Hematopoietic multipotent progenitor cell treated with erythropoietin and hydrocortisone succinate and interleukin-3 and kit ligand, for 8 days (in vitro differentiated cells): ENCODE measurements at places on chromosomes 12 and 14.

- DNase-seq: no peak
These were observed 86.3 kb downstream of the RMST start for GRCh38 chr12:97548931-97549330.

DNA sequence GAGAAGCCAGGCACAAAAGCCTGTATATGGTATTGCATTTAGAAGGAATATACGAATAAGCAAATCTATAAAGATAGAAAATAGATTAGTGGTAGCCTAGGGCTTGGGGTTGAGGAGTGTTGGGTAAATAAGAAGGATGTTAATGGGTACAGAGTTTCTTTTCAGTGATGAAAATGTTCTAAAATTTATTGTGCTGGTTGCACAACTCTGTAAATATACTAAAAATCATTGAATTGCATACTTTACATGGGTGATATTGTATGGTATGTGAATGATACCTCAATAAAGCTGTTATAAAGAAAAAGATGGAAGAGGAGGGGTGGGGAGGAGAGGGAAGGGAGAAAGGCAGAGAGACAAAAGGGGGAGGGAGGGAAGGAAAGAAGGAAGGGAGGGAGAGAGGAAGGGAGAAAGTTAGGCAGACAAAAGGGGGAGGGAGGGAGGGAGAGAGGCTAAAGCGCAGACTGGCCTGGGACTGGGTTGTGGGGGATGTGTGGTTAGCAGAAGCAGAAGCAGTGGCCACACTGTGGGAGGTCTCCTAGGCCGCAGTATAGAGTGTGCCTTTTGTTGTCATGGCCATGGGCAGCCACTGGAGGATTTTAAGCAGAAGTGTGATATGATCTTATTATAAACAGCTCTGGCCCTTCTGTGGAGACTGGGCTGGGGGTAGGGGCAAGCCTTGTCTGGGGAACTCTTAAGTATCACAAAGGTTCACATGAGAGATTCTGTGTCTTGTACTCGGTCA lies 73.6 kb upstream of the ELK3 start:
- DNase-seq: peak; percentile 51

DNA sequence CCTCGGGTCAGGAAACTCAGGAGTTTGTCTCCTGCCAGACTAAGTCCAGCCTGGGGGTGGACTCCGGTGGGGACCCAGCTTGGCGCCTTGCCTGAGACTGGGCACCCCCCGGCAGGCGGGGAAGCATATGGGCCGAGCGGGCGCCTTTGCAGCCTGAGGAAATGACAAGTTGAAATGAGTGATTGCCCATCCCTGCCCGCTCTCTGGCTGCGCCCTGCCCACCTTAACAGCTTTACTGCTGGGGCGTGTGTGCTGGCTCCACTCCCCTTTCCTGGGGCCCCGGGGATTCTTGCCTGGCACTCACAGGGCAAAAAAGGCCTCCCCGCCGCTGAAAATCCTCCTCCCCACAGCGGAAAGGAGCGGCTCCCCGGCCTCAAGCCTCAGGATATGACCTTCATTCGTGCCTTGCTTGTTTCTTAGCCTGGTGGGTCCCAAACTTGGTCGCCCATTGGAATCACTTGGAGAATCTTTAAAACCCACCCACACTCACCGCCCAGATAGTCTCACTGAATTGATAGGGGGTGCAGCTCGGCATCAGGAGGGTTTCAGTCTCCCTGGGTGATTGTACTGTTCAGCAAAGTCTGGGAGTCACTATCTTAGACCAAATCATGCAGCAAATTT lies 1.5 kb downstream of the RFLNA start:
- no peak for DNase-seq

DNA sequence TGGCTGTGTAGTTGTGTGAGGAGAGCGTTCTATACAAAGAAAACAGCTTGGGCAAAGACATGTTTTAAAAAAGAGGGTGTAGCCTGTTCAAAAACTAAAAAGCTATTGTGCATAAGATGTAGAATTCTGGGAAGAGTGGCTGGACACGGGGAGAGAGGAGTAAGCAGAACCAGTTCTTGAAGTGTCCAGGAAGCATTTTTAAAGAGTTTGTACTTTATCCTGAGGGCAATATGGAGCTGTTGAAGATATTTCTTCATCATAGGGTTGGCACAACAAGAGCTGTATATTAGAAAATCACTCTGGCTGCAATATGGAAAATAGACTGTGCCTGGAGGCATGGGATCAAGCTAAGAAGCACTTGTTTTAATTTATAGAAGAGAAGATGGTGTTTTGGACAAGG lies 458.9 kb upstream of the LMO3 start:
- DNase-seq: no peak

- DNase-seq: no peak
These were observed 983 bp downstream of the MYF6 start for GRCh38 chr12:80708259-80708974.

- peak; percentile 67 for DNase-seq
These were observed 24.7 kb downstream of the TTC7B start for GRCh38 chr14:90791486-90791885.

DNA sequence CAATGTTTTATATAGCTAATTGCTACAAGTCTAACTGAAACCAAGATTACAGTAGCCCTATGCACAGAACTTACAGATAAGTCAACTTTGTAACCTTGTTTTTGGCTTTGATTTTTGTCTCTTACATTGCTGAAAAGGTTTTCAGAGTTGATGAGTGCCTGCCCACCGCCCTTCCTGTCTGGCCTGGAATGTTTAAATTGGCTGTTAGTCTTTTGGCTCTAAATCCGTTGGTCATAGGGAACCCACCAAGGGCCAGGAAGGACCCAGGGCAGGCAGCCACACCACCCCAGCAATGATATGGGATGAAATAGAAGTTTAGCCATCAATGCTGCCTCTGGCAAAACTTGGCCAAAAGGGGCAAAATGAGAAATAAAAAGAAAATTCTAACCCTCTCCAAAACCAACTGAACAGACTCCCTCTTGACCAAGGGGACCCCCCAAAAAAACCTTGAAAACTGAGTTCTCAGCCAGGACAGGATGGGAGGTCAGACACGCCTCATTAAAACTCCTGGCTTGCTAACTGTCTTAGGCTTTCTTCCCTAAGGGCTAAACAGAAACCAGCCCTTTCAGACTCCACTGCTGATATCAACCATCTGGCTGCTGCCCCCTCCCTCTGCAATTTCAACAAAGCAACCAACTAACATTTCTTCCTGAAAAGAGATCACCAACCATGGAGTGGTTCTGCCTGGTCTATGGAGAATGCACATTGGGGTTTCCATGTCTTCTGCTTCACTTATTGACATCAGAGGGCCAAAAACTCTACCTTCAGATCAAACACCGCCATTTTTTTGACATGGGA lies 242.1 kb upstream of the NOS1 start:
- no peak for DNase-seq

GRCh38 chr12:3380200-3381043 lies 110.6 kb upstream of the PRMT8 start:
- DNase-seq: no peak

DNA sequence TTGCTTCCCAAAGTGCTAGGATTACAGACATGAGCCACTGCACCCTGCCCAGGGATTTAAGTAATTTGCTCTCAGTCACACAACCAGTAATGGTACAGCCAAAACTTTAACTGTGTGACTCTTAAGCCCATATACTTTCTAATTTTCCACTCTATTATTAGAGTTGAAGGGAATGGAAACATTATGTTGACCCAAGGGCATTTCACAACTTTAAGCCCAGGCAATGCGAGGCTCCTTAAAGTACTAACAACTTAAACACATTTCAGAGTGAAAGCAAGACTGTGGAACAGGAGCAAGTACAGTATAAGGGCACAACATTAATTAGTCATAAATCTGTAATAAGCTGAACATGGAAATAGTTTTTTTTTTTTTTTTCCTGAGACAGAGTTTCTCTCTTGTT lies 39.8 kb downstream of the BAZ1A start:
- DNase-seq: no peak

DNA sequence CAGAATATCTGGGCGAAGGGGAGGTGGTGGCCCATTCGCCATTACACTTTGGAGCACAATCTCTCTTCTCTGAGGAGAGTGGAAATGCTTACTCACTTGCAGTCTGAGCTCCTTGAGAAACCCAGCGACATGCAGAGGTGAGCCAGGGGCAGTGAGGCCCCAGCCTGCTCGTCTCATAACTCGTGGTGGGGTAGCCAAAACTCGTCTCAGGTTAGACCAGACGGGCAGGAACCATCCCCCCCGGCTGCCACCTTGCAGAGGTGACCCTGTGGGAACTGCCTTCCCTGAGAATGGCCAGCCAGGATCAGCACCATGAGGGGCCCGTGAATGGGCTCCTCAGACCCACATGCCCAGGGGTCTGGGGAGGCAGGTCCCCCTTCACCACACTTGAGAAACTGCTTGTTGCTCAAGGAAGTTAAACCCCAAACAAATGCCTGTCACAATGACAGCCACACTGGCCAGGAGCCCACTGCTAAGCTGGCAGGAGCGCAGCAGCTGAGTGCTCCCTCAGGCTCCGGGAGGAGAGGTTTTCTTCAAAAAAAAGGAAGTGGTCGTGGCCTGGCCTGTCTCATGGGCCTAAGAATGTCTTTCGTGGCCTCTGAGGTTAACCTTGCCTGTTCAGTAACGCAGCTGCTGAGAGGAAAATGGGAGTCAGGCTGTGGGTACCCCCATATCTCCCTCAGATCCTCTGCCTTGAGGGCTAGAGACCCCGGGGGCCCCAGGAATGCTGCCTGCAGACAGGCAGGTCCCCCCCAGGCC lies 9.2 kb upstream of the ALDH2 start:
- peak; percentile 43 for DNase-seq

GRCh38 chr12:119338593-119339363 lies 4.2 kb downstream of the CCDC60 start:
- DNase-seq: no peak

DNA sequence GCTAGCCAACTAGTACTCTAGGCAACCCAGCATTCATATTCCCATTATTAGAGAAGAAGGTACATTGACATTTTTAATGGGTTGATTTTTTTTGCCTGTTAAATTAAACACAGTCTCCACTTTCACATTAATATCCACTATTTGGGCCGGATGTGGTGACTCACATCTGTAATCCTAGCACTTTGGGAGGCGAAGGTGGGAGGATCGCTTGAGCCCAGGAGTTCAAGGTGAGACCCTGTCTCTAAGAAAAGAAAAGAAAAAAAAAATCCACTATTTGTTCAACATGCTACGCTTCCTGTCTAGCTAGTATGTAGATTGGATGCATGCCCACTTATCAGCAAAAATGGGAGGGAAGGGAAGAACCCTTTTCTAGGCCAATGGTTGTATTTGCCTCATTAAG lies 7.1 kb upstream of the CRADD start:
- peak; percentile 15 for DNase-seq

DNA sequence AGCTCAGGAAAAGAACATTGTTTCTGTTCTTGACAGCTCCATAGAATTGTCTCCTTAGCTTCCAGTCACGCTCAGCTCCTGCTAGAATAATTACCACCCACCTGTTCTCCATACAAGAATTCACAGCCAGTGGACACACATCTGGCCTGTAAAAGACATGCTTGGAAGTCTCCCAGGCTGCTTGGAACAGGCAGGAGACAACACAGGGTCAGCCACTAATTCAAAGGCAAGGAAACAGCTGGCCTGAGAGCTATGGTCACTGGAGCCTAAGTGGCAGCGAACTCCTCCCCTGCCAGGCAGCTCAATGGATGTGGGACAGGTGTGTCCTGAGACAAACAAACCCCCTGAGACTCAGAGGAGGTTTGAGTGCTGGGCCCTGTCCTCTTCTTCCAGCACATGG lies 22.9 kb upstream of the LTBP2 start:
- DNase-seq: no peak

DNA sequence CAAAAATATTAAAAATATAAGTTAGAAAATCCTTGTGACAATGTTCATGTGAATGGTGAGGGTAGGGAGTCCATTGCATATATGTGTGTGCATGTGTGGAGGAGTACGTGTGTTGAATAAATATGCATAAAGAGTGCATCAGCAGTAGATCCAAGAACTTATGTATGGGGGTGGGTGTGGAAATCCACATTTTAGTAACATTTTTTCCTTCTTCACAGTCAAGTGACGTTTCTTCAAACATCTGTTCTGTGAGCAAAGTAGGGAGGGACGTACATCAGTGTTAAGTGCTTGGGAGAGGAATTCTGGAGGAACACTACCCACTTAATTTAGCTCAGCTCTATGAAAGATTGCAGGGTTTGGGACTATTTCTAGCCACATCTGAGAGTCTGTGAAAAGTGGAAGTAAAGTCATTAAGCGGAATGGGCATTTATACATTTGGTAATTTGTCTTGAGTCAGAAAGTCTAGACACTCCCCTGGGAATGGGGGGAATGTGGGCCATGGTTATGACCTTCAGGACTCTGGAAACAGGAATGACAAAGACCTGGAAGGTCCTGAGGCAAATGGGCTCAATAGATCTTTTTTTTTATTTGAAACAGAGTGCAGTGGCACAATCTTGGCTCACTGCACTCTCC lies 156.4 kb upstream of the PLXNC1 start:
- DNase-seq: no peak

DNA sequence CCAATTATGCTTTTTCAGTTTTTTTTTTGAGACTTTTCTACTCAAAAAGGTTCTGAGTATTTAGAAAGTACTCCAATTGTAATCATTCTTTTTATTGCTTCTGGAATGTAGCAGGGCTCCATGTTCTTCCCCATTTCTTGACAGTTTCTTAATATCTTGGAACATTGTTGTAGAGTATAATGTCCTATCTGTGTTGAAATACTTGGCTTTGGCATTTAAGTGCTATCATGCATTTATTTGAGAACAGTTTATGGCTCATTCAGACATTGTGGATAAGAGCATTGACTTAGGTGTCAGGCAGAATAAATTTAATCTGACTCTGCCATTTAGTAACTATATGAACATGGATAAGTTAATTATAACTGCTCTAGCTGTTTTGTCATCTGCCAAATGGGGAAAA lies 28.3 kb downstream of the ADIPOR2 start:
- no peak for DNase-seq

GRCh38 chr14:63276492-63277342 lies 42.0 kb downstream of the GPHB5 start:
- DNase-seq: peak; percentile 46

DNA sequence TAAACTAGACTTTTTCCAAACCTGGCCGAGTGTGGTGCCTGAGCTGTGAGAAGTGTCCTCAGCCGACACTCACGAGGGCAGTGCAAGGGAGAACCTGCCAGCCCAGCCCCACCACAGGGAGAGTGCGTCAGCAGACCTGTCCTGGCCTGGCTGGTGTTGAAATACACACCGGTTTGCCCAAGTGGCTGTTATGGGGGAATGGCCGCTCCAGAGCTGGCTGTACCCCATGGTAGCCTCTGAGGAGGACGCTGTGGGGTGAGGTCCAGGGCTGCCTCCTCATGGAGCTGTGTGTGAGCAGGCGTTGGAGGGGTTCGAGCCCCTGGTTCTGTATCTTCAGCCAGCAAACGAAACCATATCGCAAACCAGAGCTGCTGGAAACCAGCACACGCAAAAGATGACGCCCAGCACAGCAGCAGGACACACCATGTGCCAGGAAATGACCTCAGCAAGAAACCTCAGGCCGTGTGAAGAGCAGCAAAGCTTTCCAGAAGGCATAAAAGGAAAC lies 9.4 kb downstream of the ANKRD9 start:
- peak; percentile 57 for DNase-seq

- no peak for DNase-seq
These were observed 35.6 kb downstream of the ANO4 start for GRCh38 chr12:100830003-100830795.

DNA sequence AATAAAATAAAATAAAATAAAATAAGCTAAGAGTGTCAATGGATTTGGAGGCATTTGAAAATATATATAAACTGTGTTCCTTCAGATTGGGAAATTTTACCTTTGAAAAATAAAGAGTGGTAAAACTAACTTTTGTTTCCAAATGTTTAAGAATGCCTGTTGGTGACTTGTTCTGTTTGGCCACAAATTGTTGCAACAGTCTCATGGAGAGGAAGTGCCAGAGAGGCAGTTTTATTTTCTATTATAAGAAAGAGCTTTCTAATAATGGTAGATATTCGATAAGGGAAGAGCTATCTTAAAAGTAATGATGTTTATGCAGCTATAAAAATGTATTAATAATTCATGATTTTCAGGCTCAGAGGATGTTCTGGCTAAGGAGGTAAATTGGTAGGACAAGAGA lies 68.8 kb upstream of the MDGA2 start:
- no peak for DNase-seq
